ENCODE measurements at places on chromosomes 2 and 18.

- no peak for DNase-seq
Measured at GRCh38 chr2:143607231-143608062, 478.2 kb downstream of the ARHGAP15 start.

- DNase-seq, result no peak
Measured at GRCh38 chr18:53408271-53408670, 816.2 kb downstream of the MBD2 start.

DNA sequence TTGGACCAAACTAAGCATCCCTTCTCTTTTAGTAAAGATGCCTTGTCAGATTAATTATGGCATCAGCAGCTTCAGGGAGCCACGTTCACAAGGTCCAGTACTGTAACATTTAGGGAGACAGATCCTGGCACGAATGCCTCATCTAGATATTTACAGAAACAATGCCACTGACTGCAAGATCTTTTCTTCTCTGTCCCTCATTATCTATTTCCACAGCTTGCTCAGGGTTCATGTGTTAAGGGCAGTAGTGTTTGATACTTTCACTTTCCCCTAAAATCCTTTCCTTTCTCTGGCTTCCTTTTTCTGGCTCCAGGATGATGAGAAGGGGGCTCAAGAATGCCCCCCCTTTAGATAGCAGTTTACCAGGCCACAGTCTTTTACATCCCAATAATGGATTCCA, 393.9 kb downstream of the BCL11A start:
- no peak for DNase-seq

- DNase-seq, result no peak
Measured at GRCh38 chr18:56851774-56852173, 200.6 kb downstream of the WDR7 start.

DNA sequence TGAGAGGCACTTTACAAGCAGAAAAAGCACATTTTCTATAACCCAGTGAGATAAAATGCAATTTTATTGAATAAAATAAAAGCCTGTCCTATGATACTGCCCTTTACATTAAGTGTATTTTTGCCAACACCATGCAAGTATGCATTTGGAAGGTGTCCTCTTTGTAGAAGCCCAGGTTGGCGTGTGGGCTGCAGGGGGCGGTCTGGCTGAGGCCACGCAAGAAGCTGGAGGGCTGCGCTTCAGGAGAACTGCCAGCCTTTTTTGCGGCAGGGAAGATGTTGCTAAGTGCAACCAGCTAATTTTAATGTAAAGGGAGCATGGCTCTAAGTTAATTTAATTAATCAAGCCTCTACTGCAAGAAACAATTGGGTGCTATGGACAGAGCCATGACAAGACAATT, 562.8 kb upstream of the SALL3 start:
- no peak for DNase-seq

DNA sequence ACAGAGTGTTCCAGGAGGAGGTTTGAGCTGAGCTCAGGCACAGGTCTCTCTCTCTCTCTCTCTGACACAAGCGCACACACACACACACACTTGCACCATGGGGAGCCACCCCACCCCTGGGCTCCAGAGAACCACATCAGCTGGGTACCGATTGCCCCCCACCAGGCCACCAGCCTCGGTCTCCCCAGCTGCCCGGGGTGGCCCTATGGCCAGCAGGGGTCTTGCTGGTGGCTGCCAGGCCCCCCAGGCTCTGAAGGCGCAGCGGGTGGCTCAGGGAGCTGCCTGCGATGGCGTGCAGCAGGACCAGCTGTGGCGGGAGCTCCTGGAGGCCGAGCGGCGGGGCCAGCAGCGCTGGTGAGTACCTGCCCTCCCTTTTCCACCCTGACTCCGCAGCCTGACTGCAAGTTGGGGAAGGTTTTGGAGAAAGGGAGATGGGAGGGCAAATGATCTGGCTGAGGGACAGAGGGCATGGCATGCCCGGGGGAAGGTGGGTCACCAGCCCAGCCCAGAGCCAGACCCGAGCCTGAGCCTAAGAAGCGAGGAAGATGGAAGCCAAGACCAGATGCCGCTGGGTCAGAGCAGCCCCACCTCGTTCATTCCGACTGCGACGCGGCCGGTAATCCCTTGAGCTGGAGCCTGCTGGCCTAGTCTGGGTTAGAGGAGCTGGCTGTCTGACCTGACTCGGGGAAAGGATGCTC, 21.9 kb upstream of the SLC66A3 start:
- DNase-seq, result no peak

- DNase-seq, result no peak
Measured at GRCh38 chr18:80154293-80154692, 45.2 kb downstream of the ADNP2 start.

GRCh38 chr18:75492852-75493251, 65.3 kb upstream of the SMIM21 start:
- DNase-seq, result no peak

- no peak for DNase-seq
Measured at GRCh38 chr18:32026491-32027086, 8.0 kb downstream of the RNF125 start.

DNA sequence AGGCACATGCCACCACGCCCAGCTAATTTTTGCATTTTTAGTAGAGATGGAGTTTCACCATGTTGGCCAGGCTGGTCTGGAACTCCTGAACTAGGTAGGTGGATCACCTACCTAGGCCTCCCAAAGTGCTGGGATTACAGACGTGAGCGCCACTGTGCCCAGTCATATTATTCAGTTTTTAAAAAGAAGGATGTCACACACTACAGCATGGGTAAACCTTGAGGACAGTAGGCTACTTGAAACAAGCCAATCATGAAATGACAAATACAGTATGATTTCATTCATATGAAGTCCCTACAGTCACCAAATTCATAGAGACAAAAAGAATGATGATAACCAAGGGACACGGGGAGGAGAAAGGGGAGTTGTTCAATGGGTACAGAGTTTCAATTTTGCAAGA, 31.1 kb upstream of the ARHGEF4 start:
- DNase-seq, result no peak

DNA sequence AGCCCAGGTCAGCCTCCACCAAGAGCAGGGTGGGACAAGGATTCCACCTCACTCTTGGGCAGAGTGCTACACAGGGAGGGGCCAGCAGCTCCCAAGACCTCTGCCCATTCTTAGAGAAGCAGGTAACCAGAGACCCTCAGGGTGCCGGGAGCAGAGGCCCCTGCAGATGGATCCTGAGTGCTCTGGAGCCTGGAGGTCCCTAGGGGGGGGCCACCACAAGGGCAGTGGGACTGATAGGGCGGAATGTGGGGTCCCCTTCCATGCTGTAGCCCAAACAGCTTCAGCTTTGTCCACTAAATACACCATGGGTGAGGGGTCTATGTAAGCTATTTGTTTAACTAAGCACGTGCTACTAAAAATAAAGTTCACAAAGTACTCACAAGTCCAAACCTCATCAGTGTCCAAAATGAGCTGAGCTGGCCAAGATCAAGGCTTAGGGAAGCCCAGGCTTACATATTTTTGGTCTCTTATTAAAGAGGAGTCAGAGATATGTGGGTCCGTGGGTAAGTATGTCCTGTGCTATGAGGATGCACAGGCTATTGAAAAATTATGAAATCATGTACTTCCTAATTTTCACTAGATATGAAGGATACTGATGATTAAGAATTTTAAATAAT, 21.5 kb upstream of the GPC1 start:
- no peak for DNase-seq

GRCh38 chr2:31302940-31303563, 69.1 kb downstream of the EHD3 start:
- no peak for DNase-seq

DNA sequence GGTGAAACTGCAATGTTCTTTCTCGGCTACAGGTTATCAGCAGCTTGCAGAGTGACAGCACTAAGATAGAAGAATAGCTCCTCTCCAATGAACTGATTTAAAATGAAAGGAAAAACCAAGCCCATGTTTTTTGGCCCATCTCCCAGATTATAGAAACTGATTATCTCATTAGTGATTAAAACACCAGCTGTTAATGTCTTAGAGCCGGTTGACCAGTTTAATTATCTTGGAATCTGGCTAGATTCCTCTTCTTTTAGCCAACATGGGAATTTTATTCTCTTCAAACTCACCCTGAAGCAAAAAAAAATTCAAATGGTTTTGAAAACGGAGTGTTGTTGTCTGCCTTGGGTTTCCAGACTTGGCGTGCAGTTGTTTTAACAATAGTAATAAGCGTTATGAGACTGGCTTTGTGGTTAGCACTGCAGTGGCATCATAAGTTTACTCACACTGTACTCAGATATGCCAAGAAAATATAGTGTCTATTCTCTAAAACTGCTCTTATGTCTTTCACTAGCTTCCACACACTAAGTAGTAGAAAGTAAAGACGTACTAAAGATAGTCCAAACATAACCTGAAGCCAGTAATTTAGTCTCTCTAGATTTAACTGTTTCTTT, 665.3 kb downstream of the STK39 start:
- DNase-seq, result no peak

DNA sequence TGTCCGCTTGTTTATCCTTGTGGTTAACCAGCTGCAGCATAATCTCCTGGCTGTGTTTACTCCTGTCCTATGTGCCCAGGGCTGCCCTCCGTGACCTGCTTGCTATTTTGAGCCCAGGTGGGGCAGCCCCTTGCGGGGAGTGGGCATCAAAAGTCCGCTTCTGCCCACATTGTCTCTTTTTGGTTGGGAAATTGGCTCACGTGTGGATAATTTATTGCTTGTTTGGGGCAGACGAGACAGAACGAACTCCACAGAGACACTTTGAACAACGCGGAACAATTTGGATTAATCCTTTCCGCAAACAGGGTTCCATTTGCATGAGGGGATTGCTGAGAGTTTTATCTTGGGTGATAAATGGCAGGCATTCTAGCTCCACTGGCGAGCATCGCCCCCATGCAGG, 8.1 kb upstream of the CXCR4 start:
- no peak for DNase-seq

GRCh38 chr2:42823744-42824453, 31.5 kb upstream of the HAAO start:
- no peak for DNase-seq

DNA sequence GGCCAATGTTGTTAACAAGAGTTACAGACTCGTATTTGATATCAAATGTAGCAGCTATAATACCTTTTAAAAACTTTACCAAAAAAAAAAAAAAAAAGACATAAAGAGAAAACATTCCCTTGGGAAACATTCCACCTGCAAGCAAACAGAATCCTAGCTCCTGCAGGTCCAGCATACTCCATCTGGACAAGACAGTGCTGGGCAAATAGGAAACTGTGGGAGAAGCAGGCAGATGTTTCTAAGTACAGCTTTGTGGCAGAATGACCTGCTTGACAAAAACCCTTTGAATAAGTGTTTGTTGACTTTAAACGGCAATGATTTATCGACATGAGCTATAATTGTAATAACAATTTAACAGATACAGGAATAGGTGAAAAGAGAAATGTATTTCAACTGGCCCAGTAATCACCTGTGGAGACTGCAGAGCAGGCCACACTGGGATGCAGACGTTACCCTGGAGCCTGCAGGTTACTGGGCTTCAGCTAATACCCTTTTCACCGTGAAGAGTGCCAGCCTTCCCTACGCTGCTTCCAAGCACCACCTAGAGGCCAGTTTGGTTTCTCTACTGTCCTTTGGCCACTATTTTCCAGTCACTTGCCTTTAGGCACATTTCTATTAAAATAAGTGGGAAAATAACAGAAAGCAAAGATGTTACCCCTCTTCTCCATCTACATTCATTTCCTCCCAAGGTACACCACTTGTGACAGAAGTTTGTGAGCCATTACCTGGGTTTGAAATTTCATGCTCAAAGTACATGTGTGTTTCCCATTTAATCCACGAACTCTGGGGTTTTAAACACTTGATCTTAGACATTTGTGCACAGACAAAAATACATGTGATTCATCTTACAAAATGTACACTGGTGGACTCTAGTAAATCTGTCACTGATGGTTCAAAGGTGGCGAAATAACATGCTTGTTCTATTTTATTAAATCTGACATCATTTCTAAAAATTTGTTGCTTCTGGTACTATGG, 96.9 kb upstream of the ZNF397 start:
- no peak for DNase-seq

DNA sequence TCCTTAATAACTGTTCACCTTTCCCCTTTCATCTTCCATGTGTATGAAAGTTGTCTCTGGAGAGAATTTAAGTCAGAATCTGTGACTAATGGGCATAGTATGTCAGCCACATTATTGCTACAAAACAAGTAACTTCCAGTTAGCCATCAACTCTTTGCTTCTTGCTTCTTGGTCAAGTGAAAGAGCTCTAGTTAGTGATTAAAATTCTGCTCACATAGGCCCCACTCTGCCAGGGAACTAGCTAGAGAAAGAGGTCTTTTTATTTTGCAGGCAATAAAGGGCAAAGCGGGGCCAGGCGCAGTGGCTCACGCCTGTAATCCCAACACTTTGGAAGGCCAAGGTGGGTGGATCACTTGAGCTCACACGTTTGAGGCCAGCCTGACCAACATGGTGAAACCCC, 64.6 kb downstream of the COLEC12 start:
- DNase-seq, result no peak

GRCh38 chr2:111238296-111238695, 117.6 kb downstream of the BCL2L11 start:
- DNase-seq, result no peak

GRCh38 chr2:83291083-83291482, 1168.0 kb downstream of the SUCLG1 start:
- DNase-seq, result no peak

GRCh38 chr2:200693836-200694470, 108.1 kb downstream of the AOX1 start:
- DNase-seq, result no peak

- peak; percentile 60 for DNase-seq
Measured at GRCh38 chr2:43218702-43219382, 7.6 kb downstream of the ZFP36L2 start.

DNA sequence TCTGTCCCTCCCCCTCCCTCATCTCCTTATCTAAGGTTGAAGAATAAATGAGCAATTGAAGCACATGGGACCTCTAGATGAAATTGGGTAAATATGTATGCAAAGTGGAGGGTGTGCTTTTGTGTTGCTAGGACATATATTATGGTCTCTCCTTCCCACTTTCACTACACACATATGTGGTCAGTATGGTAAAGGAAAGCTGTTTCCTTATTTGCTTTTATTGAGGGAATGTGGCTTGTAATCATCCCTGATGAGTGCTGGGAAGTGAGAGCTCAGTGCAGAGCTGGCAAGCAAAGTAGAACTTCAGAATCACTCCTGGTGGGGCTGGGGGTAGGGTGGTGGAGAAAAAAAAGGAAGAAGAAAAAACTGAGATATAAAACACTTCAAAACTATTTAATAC, 189.9 kb upstream of the ATP5MC3 start:
- no peak for DNase-seq

GRCh38 chr2:105919191-105919811, 174.6 kb downstream of the NCK2 start:
- DNase-seq, result no peak

- no peak for DNase-seq
Measured at GRCh38 chr2:164913640-164914350, 41.5 kb downstream of the SLC38A11 start.

GRCh38 chr2:79723830-79724229, 211.0 kb downstream of the CTNNA2 start:
- DNase-seq, result no peak

DNA sequence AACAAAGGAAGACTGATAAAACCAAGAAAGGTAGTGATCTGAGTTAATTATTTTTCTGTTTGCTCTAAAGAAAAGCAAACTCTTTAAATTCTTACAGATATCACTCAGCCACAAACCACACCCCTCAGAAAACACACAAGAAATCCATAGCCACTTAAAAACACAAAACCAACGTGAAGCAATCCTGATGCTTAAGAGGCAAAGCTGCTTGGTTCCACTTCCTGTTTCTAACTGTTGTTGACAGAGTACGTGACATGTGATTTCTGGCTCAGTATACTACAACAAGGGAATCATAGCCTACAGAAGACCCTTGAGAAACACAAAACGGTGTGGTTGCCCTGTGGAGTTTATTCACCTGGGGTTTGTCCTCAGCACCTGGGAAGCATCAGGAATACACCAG, 240.9 kb upstream of the APCDD1 start:
- no peak for DNase-seq

Measured in T-helper 17 cell (primary cell).